ENCODE measurements at places on chromosomes 1 and 21.

DNA sequence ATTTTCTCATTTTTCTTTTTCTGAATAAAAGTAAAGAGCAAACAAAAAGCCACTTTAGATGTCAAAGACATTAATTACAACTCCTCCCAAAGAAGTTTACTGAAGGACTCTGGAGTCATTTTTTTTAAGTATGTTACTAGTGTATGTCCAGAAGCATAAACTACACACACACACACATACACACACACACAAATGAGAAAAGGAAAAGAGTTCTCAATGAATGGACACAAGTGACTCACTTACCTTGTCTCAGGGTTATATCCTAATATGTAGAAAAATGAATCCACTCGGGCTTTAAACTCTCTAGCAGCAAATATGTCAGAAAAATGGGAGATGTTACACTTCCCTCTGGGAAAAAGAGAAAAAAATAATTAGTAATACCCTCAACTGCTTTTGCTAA is 223.1 kb downstream of the SLC45A1 start:
- DNase-seq: no peak

GRCh38 chr1:110113551-110113950 is 1.3 kb downstream of the UBL4B start:
- DNase-seq: no peak

DNA sequence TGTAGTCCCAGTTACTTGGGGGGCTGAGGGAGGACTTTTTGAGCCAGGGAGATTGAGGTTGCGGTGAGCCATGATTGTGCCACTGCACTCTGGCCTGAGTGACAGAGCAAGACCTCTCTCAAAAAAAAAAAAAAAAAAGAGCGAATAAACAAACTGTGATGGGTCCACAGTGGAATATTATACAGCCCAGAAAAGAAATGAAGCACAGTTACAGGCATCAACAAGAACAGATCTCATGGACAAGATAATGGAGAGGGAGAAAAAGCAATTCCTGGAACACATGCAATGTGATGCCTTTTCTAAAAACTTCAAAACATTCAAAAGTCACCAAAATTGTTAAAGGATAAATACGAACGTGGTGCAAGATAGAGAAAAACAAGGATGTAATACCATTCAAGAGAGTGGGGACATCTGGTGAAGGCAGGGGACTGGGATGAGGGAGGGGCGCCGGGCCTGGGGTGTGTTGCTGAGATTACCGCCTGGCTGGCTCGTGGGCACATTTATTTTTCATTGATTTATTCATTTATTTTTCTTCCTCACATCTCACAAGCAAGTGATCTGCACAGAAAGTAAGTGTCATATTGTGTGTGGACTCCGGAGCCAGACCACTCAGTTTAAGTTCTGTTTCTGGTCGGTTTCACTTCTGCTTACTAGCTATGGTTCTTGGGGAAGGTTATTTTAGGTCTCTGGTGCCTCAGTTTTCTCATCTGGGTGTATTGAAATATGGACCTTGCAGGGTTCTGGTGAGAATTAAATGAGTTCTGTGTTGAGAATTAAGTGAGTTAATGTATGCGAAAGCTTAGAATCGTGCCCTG is 30.1 kb downstream of the ABCG1 start:
- no peak for DNase-seq

DNA sequence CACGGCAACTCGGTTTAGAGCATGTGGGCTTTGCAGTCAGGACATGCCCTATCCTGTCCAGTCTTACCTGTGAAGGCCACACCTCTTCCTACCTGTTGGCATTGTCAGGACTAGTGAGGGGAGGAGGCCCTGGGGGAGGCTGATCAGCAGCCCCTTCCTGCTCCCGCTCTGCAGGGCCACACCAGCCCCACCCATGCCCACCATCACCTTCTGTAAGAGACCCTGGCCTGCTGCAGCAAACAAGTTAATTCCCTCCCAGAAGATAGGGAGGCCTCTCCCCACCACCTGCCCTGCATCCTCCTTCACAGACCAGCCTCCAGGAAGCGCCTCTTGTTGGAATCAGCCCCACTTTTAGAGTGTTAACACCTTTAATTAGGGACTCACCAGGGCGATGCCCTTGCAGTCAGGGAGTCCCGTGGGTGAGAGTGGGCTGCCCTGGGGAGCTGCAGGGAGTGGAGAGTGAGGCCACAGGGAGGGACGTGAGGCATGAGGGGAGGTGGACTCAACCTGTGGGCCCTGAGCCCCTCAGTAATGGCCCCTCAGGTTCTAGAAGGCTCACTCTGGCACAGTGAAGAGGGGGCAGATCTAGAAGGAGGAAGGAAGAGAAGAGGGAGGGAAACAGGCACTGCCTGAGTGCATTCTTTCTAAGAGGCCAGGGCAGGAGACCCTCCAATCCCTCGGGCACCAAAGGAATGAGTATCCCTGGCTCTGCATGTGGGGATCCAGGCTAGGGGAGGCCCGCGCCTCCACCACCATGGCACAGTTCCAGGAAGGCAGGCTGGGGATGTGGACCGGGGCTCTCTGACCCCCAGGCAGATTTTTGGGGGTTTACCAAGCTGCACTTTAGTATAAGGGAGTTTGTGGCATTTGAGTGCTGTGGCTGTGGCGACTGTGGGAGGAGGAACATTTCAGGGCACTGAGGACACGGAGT is 8.2 kb downstream of the UMODL1 start:
- no peak for DNase-seq

GRCh38 chr1:118257946-118258345 is 72.9 kb upstream of the SPAG17 start:
- DNase-seq: no peak

- no peak for DNase-seq
Measured at GRCh38 chr1:177783051-177783450, 186.8 kb downstream of the SEC16B start.

GRCh38 chr1:65623895-65624294 is 168.8 kb upstream of the PDE4B start:
- DNase-seq: no peak

DNA sequence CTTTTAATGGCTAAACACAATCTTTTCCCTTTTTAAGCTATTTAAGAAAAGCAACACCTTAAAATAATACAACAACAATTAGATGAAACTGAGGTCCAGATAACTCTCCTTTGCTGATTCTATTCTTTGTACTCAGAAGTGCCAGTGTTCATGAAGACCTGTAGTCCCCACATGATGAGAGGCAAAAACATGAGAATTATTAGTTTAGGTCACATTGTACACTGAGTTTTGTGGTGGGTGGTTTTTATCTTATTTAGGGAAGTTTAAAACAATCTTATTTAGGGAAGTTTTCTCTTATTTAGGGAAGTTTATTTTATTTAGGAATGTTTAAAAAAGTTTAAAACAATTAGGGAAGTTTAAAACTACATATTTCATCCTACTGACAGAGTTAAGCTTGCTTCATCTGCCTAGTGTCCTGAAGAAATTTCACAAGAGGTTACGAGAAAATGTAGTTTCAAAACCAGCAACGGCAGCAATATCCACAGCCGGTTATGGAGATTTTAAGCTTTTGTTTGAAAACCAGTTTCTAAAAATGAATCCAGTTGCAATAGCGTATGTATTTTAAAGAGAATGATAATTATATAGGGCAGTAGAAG is 7.8 kb upstream of the OR14I1 start:
- no peak for DNase-seq

DNA sequence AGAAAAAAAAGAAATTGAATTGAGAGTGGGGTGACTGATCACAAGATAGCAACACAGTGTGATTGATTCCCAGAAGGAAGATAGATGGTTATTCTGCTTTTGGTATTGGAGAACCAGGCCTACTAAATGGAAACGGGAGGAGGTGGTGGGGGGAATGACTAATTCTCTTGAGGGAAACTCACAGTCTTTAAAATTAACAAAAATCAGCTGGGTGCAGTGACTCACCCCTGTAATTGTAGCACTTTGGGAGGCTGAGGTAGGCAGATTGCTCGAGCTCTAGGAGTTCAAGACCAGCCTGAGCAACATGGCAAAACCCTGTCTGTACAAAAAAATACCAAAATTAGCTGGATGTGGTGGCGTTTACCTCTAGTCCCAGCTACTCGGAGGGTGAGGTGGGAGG is 134.6 kb upstream of the PDE4B start:
- DNase-seq: no peak

DNA sequence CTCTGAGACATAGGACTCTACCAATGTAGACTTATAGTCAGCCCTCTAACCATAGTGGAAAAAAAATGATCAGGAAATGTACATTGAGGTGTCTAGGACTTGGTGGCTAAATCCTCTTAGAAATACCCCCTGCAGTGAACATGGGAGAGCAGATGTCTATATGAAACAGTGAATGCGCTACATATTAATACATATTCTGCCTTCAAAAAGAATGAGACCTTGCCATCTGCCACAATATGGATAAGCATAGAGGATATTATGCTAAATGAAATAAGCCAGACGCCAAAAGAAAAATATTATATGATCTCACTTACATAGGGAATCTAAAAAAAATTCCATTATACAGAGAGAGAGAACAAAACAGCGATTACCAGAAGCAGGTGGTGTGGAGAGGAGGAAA is 66.6 kb upstream of the HAO2 start:
- no peak for DNase-seq

DNA sequence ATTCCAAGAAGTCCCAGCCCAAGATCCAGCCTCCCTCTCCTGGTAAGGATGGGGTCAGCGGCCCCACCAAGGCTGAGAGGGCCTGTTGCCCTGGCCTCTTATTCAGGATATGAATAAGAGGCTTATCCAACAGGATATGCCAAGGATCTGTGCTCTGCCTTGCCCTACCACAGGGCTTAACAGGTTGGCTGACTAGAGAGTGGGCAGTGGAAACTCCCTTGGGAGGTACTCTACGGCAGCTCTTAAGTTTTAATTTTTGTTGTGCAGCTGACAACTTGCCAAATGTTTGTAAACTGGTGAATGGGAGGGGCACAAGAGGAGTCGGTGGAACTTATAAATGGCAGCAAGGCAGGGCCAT is 16.5 kb upstream of the PIGV start:
- no peak for DNase-seq

DNA sequence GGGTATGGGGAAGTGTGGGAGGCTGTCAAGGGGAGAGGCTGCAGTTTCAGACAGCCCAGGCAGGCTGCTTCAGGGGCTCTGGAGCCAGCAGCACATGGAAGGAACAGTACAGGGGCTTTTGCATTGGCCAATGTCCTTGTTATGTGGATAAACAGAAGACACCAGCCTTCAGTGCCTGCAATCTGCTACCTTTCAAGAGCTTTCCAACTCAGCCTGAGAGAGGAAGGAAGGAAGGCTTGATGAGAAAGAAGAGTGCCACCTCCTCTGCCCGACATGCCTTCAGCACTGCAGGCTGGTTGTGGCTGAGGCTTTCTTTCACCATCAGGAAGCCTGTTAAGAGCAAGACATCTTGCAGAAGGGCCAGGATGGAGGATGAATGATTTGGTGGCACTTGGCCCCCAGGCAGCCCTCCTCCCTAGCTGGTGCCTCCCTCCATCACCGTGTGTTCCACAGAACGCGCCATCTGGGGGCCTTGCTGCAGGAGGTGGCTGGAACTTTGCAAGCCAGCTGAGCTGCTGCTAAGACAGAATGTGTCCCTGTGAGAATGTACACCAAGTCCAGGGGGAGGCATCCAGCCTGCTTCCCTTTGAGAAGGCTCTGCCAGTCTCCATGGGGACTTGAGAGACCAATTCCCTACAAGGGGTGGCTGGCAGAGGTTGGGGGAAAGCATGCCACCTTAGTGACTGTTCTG is 372.4 kb upstream of the PROX1 start:
- DNase-seq: no peak

- DNase-seq: no peak
Measured at GRCh38 chr1:41450747-41451285, 33.7 kb downstream of the EDN2 start.

DNA sequence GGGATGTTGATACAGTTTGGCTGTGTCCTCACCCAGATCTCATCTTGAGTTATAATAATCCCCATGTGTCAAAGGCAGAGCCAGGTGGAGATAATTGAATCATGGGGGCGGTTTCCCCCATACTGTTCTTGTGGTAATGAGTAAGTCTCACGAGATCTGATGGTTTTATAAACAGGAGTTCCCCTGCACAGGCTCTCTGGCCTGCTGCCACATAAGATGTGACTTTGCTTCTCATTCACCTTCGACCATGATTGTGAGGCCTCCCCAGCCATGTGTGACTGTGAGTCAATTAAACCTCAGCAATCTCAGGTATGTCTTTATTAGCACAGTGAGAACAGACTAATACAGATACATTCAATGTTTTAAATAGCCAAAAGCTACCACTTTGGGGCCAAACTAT is 41.1 kb downstream of the SLC35F3 start:
- no peak for DNase-seq

GRCh38 chr1:83694449-83694848 is 304.5 kb downstream of the TTLL7 start:
- DNase-seq: no peak
